CD4-positive, alpha-beta T cell treated with Interferon alpha-2 for 1 hour (primary cell): ENCODE measurements at places on chromosomes 7 and 10.

DNA sequence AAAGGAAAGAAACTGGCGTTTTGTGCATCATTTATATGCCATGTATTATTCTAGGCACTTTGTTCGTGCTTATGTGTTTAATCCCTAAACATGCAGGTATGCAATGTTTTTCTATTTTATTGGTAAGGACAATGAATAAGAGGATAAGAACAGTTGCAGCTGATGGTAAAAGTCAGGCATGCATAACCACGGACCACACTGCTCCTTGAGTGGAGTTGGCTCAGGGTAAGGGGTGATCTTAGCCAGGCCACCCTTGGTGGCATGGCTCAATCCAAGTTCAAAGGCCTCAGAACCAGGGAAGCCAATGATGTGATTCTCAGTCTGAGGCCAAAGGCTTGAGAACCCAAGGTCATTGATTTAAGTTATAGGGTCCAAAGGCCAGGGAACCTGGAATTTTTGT, 1068.1 kb downstream of the NRG3 start:
- no peak for DNase-seq

DNA sequence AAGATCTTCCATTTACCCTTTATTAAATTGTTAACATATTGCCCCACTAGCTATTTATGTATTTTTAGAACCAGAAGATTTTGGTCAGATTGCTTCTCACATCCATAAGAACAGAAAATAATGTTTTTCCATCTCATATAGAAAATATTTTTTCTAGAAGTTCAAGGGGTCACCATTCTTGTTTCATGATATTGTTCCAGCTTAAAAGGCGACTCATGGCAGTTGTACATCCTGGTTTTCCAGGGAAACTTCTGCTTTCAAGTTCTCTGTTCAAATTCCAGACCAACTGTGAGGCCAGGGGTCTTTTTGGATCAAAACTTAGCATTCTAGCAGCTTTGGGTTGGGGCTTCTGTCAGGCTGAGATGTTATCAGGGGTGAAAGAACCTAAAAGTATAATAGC, 84.4 kb downstream of the LRRC4 start:
- no peak for DNase-seq

- no peak for DNase-seq
Observed at GRCh38 chr10:86253091-86254072, 113.2 kb downstream of the GRID1 start.

- no peak for DNase-seq
Observed at GRCh38 chr10:59585046-59585700, 124.5 kb downstream of the SLC16A9 start.

DNA sequence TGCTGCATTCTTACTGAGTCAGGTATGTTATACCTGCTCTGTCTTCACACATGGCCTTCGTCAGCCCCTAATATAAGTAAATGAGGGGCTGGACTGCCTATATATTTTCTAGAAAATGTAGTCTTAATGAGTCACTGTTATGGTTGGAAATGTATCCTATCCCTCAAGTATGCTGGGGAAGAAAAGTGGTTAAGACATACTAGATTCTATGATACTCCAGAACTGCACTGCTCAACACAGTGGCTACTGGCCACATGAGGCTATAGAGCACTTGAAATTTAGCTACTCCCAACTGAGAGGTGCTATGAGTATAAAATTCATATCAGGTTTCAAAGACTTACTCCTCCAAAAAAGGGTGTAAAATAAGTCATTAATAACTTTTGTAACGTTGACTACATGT, 104.3 kb upstream of the STEAP1B start:
- DNase-seq = no peak

- DNase-seq = no peak
Observed at GRCh38 chr7:85261336-85261735, 74.5 kb upstream of the SEMA3D start.

DNA sequence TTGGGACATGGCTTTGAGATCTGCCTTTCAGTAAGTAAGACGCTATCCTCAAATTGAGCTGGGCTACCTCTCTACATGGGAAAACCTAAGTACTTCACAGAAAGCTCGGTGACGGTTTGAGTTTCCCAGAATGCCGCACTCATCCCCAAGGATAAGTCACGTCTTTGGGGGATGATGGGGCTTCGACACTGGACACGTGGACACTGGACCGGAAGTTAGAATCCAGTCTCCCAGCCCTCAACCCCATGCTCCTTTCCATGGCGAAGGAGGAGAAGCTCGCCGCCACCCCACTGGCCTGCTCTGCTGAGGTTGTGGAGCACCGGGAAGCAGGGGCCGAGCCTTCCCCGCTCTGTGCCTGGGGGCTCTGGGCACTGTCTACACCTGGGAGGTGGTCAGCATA, 27.5 kb downstream of the PTPRE start:
- DNase-seq = no peak

DNA sequence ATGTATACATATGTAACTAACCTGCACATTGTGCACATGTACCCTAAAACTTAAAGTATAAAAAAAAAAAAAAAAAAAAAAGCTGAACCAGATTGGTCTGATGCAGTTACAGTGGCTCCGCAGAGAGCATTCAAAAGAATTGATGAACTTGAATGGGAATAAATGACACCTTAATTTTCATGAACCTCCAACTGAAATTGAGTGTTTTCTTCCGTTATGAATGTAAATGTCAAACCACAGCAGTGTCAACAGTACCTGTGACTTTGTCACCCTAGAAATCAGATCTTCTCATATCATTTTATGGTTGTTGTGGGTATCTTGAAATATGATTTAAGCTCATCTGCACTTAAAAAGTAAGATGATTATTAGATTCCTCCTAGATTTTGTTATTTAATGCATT, 32.7 kb upstream of the SRGN start:
- no peak for DNase-seq

GRCh38 chr7:77367976-77368375, 48.2 kb downstream of the GSAP start:
- DNase-seq = no peak
